ENCODE measurements at places on chromosomes 4 and X. TPM values are rescaled to one million over a fixed set of nuclear protein-coding genes. Genes with fewer than 3 reads are reported as not detected.

Gene NCAPG
- 1.5 TPM for total RNA-seq

Gene GPM6B
- not detected for total RNA-seq

Gene VCX
- not detected for total RNA-seq

Gene CYLC1
- not detected for total RNA-seq

Gene PGM2
- 29.6 TPM for total RNA-seq

Gene BEX1
- total RNA-seq, result not detected

Gene RBMXL3
- not detected for total RNA-seq

Gene PARM1
- 6.7 TPM for total RNA-seq

Gene SCML2
- total RNA-seq, result 2.1 TPM

Gene IL3RA
- 0.53 TPM for total RNA-seq

Gene USP46
- 13.3 TPM for total RNA-seq

Gene TNIP3
- total RNA-seq, result 0.15 TPM

Gene CYSLTR1
- total RNA-seq, result 20.5 TPM

Gene NR0B1
- not detected for total RNA-seq

Gene TCEAL6
- total RNA-seq, result not detected

Gene TCP11X2
- not detected for total RNA-seq

Gene CPZ
- not detected for total RNA-seq

Gene OTOP1
- total RNA-seq, result not detected

Gene CENPVL3
- not detected for total RNA-seq

Gene TACC3
- total RNA-seq, result 20.5 TPM

Gene PDHA1
- 122 TPM for total RNA-seq

Gene MAB21L2
- not detected for total RNA-seq

Gene MND1
- total RNA-seq, result 0.27 TPM

Gene HSD17B13
- 0.35 TPM for total RNA-seq

Gene RBM46
- total RNA-seq, result not detected

Gene RTL9
- total RNA-seq, result not detected

Gene USP26
- not detected for total RNA-seq

Gene IL2
- total RNA-seq, result not detected

Gene MAGEB10
- total RNA-seq, result not detected

Gene ELOVL6
- total RNA-seq, result 2.1 TPM

Gene CXXC4
- not detected for total RNA-seq

Gene NR3C2
- total RNA-seq, result 4.5 TPM

Gene JADE1
- total RNA-seq, result 26.2 TPM

Gene GASK1B
- total RNA-seq, result not detected

Gene SSX4B
- not detected for total RNA-seq

Gene PPEF2
- 0.35 TPM for total RNA-seq

Gene MAGEA4
- not detected for total RNA-seq

Gene TMSB15B
- 9.6 TPM for total RNA-seq

Gene CT55
- total RNA-seq, result not detected

Gene SATL1
- total RNA-seq, result not detected

Measured in activated B cell treated with CpG ODN at 0.5 μM for 24 hours (primary cell).